ENCODE measurements at places on chromosomes 11 and 22. TPM values are rescaled to one million over a fixed set of nuclear protein-coding genes. Genes with fewer than 3 reads are reported as not detected.

SLC37A2 gene
- 0.12 TPM for total RNA-seq

SYT8 gene
- not detected for total RNA-seq

SLC22A8 gene
- not detected for total RNA-seq

HIC2 gene
- 2.7 TPM for total RNA-seq

SPDYC gene
- total RNA-seq, result not detected
